ENCODE measurements at places on chromosomes 4 and X. TPM values are rescaled to one million over a fixed set of nuclear protein-coding genes. Genes with fewer than 3 reads are reported as not detected.

- no peak for DNase-seq
Observed at GRCh38 chr4:95409750-95410149, 139.0 kb downstream of the UNC5C start.

DNA sequence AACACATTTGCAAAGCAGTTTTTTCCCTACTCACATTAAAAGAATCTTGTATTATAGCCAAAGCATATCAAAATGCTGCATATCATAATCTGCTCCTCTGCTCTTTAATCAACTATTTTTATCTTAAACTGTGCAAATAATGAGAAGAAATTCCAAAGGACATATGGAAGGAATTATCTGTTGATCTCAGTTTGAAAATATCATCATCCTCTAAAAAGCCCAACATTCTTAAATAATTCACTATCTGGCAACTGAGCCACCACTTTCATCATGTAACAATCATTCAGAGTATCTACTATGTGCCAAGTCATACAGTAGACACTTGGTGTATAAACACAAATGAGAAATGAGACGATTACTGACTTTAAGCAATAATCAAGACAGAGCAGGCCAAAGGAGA, 63.0 kb downstream of the PRSS12 start:
- DNase-seq: no peak

DNA sequence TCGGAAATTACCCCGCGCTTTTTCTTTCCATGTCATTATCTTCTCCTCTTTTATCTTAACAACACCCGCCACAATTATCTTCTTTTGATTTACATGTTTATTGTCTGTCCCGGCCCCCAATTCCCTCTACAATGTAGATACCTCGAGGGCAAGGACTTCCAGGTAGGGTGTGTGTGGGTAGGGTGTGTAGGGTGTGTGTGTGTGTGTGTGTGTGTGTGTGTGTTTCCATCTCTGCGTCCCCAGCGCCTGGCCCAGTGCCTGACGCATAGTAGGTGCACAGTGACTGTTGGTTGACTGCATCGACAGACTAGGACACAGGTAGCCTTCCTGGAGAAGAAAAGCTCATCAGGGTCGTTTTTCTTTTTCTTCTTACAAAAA, 103.1 kb downstream of the UCHL1 start:
- no peak for DNase-seq

DNA sequence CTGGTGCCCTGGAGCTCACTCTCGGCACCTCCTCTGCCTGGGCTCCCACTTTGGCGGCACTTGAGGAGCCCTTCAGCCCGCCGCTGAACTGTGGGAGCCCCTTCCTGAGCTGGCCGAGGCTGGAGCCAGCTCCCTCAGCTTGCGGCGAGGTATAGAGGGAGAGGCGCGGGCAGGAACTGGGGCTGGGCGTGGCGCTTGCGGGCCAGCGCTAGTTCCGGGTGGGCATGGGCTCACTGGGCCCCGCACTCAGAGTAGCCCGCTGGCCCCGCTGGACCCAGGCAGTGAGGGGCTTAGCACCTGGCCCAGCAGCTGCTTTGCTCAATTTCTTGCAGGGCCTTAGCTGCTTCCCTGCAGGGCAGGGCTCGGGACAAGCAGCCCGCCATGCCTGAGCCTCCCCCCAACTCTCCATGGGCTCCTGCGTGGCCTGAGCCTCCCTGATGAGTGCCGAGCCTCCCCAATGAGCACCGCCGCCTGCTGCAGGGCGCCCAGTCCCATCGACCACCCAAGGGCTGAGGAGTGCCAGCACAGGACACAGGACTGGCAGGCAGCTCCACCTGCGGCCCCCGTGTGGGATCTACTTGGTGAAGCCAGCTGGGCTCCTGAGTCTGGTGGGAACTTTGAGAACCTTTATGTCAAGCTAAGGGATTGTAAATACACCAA, 26.7 kb upstream of the FAM90A26 start:
- DNase-seq: no peak

GABRG1 gene
- not detected for total RNA-seq

DNA sequence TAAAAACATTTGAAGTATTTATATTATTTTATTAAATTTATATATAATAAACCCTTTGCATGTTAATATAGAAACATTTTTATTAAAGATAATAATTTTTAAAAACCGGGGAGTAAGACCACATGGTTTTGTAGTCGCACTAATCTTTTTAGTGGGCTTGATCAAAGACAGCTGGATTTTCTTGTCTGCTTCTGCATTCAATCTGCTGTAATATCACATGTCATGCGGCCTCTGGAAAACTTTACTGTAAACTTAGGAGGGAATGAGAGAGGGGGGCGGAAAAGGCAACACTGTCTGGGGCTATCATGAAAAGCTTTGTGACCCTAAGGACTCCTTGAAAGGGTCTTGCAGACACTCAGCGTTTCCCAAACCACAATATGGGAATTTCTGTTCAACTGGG, 62.8 kb upstream of the NLGN4X start:
- DNase-seq: no peak

GRCh38 chr4:167873496-167873895, 218.8 kb upstream of the ANXA10 start:
- no peak for DNase-seq
